ENCODE measurements at places on chromosomes 6 and 20. TPM values are rescaled to one million over a fixed set of nuclear protein-coding genes. Genes with fewer than 3 reads are reported as not detected.

DNA sequence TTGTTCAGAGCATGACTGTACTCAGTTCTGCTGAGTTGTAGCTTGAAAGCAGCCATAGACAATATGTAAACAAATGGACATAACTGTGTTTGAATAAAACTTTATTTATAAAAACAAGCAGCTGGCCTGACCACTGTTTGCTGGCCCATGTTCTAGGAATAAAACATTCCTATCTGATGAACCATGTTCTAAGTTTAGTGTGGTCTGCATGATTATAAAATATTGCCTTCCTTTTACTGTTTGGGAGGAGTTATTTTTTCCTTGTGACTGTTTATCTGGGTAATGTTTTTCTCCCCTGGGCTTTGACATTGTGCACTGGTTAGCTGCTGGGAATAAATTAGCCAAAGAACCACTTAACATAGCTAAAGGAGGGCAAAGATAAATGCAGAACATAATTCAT lies 55.1 kb downstream of the CDS2 start:
- DNase-seq = no peak

- DNase-seq = no peak
These were observed 27.3 kb downstream of the RRBP1 start for GRCh38 chr20:17654649-17655285.

DNA sequence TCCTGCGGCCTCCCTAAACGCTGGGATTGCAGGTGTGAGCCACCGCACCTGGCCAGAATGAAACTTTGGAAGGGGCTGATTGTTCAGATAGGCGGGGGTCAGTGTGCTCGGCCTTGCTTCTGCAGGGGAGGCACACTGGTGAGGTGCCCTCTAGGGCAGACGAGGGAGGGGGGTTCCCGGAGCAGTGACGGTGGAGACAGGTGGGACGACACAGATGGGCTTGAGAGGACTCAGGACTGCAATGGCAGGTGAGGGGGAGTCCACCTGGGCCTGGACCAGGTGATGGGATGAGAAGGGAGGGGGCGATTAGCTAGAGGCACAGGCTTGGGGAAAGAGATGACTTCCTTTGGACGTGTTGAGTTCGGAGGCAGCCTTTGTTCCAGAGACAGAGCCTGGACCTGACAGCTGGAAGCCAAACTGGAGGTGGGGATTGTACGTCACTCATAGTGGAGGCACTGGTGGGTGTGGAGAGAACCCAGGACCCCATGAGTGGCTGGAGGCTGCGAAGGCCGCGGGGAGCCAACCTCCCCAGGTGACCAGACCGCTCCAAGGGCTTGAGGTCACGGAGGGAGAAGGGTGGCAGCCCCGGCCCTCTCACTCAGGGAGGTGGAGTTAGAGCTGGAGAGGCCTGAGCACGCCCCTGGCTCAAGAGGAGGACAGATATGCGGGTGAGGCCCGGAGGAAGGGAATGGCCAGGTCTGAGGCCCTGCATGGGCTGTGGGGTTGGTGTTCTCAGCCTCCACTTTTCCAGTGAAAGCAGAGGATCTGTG lies 10.5 kb upstream of the MAP1LC3A start:
- no peak for DNase-seq

DNA sequence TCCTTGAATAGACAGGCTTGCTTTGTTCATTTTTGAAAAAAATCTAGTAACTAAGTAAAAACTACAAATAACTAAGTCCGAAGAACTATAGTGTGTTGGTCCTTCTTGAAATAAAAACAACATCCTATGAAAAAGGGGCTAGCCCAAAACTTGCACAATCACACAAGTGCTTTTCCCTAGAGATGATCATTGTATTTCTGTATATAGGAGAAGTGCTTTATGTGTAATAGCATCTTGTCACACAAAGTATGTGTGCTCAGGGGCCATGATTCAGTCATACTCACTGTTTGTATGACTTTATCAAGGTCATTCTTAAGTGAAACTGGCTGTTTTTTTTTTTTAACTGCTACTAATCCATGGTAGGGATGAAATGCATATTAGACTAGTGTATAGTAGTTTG lies 179.8 kb downstream of the DTNBP1 start:
- no peak for DNase-seq

RAET1L gene
- not detected for polyA plus RNA-seq

- no peak for DNase-seq
These were observed 83.3 kb upstream of the NHSL1 start for GRCh38 chr6:138582573-138582972.
